ENCODE measurements at places on chromosomes 3 and 15.

DNA sequence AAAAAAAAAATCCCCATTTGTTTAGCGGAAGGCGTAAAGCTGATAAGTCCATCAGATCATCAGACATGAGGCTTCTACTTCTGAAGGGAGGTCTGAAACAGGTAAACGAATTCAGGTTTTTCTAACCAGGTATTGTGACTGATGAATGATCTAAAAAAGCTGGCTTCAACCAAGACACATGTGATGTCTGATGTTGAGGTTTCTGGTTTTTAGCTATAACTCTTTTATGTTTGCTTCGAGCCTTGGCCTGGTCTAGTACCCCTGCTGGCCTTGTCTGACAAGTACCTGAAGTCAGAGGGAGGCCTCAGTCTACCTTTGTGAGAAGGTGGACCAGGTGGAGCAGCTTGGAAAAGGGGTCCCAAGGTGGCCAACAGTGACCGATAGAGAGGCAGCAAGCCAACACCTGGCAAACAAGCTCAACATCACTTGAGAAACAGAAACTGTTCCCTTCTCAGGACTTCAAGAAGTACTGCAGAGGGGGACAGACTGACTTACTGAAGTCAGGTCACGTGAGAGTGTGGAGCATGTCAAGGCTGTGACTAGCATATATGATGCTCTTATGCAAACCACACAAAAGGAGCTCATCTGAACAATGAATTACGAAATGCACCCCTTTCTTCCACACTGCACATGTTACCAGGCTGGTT, 33.0 kb upstream of the CA12 start:
- no peaks in the 10 kb centered on the region for H3K27me3 ChIP-seq
- H3K27ac ChIP-seq: no peak overlapping the region
- H3K4me3 ChIP-seq: no peak overlapping the region
- H3K36me3 ChIP-seq: no peaks in the 10 kb centered on the region
- 0 out of 2 replicates have a peak, but pooled peaks cover 3% of the 10 kb centered on the region for H3K4me1 ChIP-seq

DNA sequence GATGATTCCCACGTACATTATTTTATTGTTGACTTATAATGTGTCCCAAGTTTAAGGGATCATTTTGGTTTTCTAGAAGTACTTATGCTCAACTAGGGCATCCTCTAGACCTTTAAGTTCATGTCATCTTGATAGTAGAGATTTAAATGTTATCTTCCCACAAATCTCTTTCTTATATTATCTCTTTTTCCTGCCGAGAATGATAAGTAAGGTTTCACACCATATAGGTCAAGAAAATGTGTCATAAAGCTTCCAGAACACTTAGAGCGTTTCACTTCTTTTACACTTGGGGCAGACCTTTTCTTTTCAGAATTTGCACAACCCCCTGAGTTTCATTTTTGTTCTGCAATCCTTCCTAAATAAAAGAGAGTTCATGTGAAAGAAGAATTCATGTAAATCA, 142.0 kb upstream of the CBLB start:
- no peaks in the 10 kb centered on the region for H3K27me3 ChIP-seq
- H3K27ac ChIP-seq: no peak overlapping the region
- H3K4me3 ChIP-seq: no peak overlapping the region
- H3K36me3 ChIP-seq: no peaks in the 10 kb centered on the region

- H3K36me3 ChIP-seq: no peaks in the 10 kb centered on the region
- no peaks in the 10 kb centered on the region for H3K27me3 ChIP-seq
- DNase-seq: no peak
- no peak overlapping the region for H3K4me3 ChIP-seq
- no peaks in the 10 kb centered on the region for H3K4me1 ChIP-seq
Observed at GRCh38 chr15:38040615-38041014, 106.2 kb downstream of the TMCO5A start.

DNA sequence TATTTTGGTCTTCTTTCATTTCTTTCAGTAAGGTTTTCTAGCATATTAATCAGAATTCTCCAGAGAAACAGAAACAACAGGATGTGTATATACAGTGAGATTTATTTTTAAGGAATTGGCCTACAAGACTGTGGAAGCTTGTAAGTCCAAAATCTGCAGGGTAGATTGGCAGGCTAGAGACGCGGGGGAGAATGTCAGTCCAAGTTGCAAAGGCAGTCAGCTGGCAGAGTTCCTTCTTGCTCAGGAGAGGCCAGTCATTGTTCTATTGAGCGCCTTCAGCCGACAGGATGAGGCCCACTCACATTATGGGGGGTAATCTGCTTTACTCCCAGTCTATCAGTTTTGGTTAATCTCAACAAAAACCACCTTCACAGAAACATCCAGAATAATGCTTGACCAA, 133.4 kb upstream of the UBE3A start:
- no peaks in the 10 kb centered on the region for H3K27me3 ChIP-seq
- H3K4me3 ChIP-seq: no peak overlapping the region
- no peaks in the 10 kb centered on the region for H3K4me1 ChIP-seq

- H3K27ac ChIP-seq: no peak overlapping the region
- no peaks in the 10 kb centered on the region for H3K4me1 ChIP-seq
- H3K4me3 ChIP-seq: no peak overlapping the region
- no peaks in the 10 kb centered on the region for H3K36me3 ChIP-seq
- no peak for DNase-seq
- no peaks in the 10 kb centered on the region for H3K27me3 ChIP-seq
Observed at GRCh38 chr3:97656638-97657037, 107.9 kb upstream of the ARL6 start.

DNA sequence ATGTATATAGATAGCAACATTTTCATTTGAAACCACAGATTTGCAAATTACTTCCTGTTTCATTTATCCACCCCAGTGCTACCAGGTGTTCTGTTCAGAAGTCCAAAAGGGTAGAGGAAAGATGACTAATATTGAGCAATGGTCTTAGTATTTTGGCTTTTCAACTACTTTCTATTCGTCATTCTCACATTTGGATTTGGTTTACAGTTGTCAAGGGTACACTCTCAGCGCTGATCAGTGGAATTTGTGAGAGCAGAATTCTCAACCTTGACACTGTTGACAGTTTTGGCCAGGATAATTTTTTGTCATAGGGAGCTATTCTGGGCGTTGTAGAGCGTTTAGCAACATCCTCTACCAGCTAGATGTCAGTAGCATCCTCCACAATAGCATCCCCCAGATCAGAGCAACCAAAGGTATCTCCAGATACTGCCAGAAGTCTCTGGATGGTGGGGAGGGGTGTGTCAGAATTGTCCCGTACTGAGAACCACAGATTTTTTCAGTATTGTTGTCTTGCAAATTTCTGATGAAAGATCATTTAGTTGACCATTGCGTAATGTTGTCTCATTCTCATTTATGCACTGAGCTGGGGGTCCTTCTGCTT, 4.2 kb downstream of the HMCES start:
- H3K36me3 ChIP-seq: peaks cover 46% of the 10 kb centered on the region
- H3K4me3 ChIP-seq: peak overlapping the region; percentile 53

DNA sequence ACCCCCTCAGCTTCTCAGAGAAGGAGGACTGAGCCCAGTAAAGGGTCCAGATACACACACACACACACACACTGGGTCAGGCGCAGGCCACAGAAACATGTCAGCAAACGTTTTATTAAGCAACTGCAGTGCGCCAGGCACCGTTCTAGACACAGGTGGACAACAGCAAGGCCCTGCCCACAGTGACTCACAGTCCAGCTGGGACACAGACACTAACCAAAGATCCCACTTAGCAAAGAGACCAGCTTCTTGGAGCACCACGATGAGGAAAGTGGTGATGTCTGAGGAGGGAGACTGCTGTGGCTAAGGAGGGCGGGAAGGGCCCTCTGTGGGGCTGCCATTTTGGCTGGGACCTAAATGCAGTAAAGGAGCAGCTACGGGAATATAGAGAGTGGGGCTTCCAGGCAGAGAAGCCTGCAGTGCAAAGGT, 2.8 kb upstream of the VILL start:
- H3K4me3 ChIP-seq: no peak overlapping the region
- no peaks in the 10 kb centered on the region for H3K36me3 ChIP-seq
- no peaks in the 10 kb centered on the region for H3K27me3 ChIP-seq
- no peak overlapping the region for H3K27ac ChIP-seq
- no peak for DNase-seq
- H3K4me1 ChIP-seq: no peaks in the 10 kb centered on the region

DNA sequence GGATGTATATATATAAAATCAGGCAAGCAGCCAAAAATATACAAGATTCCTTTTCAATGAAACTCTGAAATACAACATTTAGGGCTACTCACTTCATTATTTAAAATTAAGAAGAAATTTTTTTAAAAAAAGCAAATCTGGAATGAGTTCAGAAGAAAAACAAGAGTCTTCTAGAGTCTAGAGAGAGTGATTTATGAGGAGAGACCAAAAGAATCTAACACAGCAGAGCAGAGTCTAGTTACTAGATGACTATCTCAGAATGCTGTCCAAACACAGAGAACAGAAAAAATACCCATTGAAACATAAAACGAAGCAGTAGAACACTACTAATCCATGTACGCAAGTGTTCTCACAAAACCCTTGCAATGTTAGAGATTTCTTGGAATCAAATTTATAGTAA, 275.2 kb upstream of the CBLB start:
- DNase-seq: no peak
- H3K4me3 ChIP-seq: no peak overlapping the region
- no peak overlapping the region for H3K27ac ChIP-seq
- H3K4me1 ChIP-seq: no peaks in the 10 kb centered on the region

DNA sequence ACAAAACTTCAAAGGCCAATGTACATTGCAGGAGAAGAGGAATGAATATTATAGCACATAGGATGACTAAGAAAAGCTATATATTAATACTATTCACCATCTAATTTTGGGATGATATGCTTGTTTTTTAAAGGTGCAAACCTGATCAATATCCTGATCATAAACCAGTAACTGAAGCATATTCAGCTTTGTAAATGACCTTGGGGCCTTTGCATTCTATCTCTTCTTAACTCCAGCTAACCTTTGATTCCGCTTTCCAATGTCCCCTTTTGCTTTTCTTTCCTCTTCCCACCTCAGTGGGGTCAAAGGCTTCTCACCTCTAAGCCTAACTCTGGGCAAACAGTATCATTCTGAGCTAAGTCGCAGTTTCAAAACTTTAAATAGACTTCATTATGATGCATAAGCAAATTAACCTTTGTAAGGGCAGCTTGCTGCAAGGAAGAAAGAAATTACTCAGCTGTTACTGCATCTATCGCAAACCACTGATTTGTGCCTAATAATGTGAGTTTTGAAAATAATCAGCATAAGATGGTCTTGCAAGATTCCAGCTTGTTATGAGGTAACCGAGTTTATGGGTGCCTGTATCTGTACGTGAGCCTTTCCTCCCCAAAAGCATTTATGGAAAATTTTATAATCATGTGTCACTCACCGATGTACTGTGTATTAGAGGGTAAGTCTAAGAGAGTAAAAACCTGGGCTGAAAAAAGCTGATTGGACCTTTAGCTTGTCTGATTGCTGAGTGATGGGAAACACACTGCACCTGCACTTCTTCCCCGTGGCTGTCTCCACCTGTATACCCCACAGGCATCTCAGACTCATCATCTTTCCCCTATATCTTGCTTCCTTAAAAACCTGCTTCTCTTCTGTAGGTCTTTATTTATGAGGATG, 116.8 kb downstream of the TPRG1 start:
- no peaks in the 10 kb centered on the region for H3K27me3 ChIP-seq
- no peak for DNase-seq
- no peaks in the 10 kb centered on the region for H3K36me3 ChIP-seq
- H3K4me3 ChIP-seq: no peak overlapping the region

GRCh38 chr15:36609793-36610192, 30.4 kb downstream of the CDIN1 start:
- no peaks in the 10 kb centered on the region for H3K36me3 ChIP-seq
- H3K27me3 ChIP-seq: no peaks in the 10 kb centered on the region
- no peak for DNase-seq
- H3K4me3 ChIP-seq: no peak overlapping the region

- no peaks in the 10 kb centered on the region for H3K4me1 ChIP-seq
- H3K27ac ChIP-seq: no peak overlapping the region
- no peaks in the 10 kb centered on the region for H3K27me3 ChIP-seq
- no peaks in the 10 kb centered on the region for H3K36me3 ChIP-seq
- H3K4me3 ChIP-seq: no peak overlapping the region
Observed at GRCh38 chr15:56036546-56037067, 43.2 kb upstream of the NEDD4 start.

GRCh38 chr3:55690726-55691125, 203.6 kb upstream of the WNT5A start:
- peak; percentile 53 for DNase-seq
- H3K36me3 ChIP-seq: no peaks in the 10 kb centered on the region
- H3K4me3 ChIP-seq: peak overlapping the region; percentile 22

GRCh38 chr15:65370885-65371284, 6.9 kb downstream of the IGDCC3 start:
- H3K27ac ChIP-seq: no peak overlapping the region
- H3K27me3 ChIP-seq: no peaks in the 10 kb centered on the region
- H3K4me1 ChIP-seq: peaks cover 8% of the 10 kb centered on the region
- no peak for DNase-seq
- no peak overlapping the region for H3K4me3 ChIP-seq

- H3K4me1 ChIP-seq: peaks cover 9% of the 10 kb centered on the region
- no peak for DNase-seq
- no peaks in the 10 kb centered on the region for H3K27me3 ChIP-seq
- no peaks in the 10 kb centered on the region for H3K36me3 ChIP-seq
Observed at GRCh38 chr3:11136116-11136515, 18.2 kb upstream of the HRH1 start.

DNA sequence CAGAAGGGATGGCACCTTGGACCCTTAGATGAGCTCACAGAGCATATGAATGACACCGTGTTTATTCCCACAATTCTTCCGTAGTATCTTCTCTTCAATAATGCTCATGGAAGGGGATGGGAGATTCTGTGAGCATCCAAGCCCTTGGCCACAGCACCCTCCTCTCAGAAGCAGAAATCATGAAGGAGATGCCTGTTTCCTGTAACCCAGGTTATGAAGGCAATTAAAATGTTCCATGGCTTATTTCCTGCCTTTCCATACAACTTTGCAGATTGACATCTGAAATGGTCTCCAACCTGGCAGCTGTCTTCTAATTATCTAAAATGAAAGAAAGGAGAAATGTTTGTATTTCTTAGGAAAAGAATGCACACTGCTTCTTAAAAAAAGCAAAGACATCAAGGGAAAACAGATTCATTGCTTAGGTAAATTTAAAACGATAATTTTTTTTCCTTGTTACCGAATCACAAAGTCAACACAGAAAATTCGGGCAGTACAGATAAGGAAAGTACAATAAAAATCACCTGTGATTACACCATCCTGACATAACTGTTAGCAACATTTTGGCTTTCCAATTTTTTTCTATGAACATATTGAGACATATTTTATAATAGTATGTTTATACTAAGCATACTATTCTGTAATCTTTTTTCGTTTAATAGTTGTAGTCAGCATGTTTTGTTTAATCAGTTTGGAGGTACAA, 128.5 kb downstream of the SQOR start:
- no peaks in the 10 kb centered on the region for H3K36me3 ChIP-seq
- DNase-seq: no peak
- no peak overlapping the region for H3K27ac ChIP-seq
- no peak overlapping the region for H3K4me3 ChIP-seq
- H3K27me3 ChIP-seq: no peaks in the 10 kb centered on the region

- H3K4me1 ChIP-seq: no peaks in the 10 kb centered on the region
- H3K4me3 ChIP-seq: no peak overlapping the region
- no peaks in the 10 kb centered on the region for H3K27me3 ChIP-seq
- H3K27ac ChIP-seq: no peak overlapping the region
- DNase-seq: no peak
Observed at GRCh38 chr3:172258624-172259023, 189.6 kb downstream of the GHSR start.

GRCh38 chr3:146953511-146953981, 348.4 kb upstream of the PLSCR5 start:
- H3K4me1 ChIP-seq: no peaks in the 10 kb centered on the region
- no peaks in the 10 kb centered on the region for H3K27me3 ChIP-seq
- DNase-seq: no peak
- H3K27ac ChIP-seq: no peak overlapping the region

Measured in Karpas-422 (cell line).